ENCODE measurements at places on chromosomes 7 and 10.
A peak's percentile ranks its signal among the peaks of the same experiment; 100 is the strongest.

DNA sequence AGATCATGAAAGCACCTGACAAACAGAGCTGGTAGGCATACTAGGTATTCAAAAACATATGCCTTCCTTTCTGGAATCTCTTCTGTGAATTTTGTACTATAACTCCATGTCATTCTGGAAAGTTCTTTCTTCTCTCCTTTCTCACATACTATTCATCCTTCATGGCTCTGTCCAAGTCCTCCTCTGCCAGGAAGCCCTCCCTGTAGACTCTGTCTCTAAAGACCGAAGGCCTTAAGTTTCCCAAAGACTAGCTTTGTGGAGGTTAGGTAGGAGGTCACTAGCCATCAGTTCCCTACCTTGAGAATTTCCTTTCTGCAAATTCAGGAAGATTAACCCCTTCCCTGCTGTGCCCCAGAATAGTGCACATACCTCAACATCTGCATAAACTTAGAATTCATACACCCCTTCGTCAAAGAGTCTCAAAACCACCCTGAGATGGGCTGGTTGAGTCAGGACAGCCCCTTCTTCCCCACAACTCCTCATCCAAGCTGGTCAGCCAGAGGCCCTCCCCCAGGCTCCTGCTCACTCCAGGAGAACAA lies 20.6 kb downstream of the SORBS1 start:
- DNase-seq, result no peak

GRCh38 chr10:58453105-58453504 lies 59.6 kb upstream of the BICC1 start:
- no peak for DNase-seq

- peak; percentile 70 for DNase-seq
Observed at GRCh38 chr7:73894733-73895551, 34.0 kb downstream of the TMEM270 start.

- DNase-seq, result no peak
Observed at GRCh38 chr10:48572414-48572813, 32.5 kb downstream of the ARHGAP22 start.

- no peak for DNase-seq
Observed at GRCh38 chr7:25994433-25994994, 157.5 kb upstream of the NFE2L3 start.

DNA sequence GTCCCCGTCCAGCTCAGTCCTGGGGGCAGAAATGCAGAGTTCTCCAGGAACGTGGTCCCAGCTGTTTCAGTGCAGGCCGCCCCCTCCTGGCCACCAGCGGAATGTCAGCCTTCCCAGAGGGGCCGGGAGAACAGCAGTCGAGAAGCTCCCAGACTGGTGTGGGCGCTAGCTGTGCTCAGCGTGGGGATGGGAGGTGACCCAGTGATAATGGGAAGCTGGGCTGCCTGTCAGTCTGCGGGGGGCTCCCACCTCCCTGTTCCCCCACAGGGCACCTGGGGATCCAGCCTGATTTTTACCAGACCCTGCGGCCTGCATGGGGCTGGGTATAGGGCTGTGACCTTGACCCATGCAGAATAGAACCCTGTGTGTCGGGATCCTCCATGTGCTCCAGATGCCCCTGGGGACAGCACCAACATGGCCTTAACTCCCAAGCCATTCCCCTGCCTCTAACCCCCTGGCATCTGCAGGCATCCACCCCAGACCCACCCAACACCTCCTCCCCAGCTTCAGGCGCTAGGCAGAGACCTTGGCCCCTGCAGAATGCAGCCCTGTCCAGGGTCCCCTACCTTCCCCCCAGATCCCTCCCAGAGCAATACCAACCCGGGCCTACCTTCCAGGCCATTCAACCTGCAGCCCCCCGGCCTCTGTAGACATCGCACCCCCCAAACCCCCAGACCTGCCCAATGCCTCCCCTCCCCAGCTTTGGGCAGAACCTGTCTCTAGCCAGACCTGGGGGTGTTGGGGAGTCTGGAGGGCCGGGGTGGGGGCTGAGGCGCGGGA lies 880 bp upstream of the ELN start:
- peak; percentile 56 for DNase-seq

DNA sequence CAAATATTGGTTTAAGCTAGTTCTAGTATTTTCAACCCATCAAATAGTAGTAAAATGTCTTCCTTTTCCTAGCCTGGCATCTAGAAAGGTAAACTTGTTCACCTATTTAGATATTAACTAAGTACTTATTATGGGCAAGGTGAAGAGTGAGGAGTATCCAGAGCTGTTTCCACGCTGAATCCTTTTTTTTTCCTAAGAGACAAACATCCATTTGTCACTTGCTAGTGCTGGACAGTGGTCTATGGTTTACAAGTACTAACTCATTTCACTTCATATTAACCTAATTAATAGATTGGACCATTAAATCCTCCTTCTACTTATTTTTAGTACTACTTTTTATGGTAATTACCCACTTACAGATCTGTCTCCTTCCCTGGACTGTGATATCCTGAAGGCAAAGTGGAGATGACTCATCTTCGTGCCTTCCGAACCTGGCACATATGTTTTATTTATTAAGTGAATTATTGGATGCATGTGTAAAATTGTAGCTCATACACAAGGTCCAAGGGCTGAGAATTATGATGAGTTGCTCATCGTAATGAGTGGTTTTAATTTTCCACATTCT lies 159.6 kb upstream of the IGFBP3 start:
- DNase-seq, result no peak

GRCh38 chr7:132735476-132735875 lies 159.2 kb upstream of the PLXNA4 start:
- DNase-seq, result no peak

- DNase-seq, result no peak
Observed at GRCh38 chr7:30968294-30968693, 4.5 kb downstream of the GHRHR start.

- no peak for DNase-seq
Observed at GRCh38 chr7:40945788-40946187, 757.1 kb downstream of the INHBA start.

DNA sequence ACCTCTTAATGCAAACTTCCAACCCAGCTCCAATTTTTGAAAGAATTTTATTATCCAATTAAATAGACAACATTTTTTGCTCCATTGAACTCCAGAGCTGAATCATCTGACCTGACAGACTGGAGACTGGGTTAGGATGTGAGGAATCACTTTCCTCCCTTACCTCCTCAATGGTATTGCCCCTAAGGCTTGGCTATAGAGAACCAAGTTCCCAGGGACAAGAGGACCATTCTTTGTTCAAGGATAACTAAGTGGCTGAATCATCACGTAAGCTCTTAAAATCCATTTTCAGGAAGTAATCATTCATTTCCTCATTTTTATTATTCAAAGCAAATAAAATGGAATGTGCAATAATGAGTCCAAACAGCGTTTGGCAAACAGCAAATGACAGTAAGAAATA lies 335.1 kb downstream of the GATA3 start:
- no peak for DNase-seq

DNA sequence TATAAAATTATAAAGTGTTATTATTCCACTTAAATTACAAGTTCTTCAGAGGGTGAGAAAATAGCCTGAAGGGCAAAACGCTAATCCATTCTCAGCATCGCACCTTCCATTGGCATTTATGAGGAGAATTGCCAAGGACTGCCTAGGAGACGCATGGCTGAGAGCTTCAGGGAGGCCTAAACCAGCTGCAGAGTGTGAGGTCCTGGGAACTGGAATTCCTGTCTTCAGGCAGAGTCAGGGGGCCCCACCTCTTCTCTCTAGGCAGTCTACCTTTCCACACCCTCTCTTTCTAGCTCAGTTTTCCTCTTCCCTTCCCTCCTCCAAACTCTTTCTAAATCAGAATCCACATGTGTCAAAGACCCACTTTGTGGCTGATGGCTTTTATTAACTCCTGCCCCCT lies 35.3 kb downstream of the LRRC72 start:
- DNase-seq, result no peak

DNA sequence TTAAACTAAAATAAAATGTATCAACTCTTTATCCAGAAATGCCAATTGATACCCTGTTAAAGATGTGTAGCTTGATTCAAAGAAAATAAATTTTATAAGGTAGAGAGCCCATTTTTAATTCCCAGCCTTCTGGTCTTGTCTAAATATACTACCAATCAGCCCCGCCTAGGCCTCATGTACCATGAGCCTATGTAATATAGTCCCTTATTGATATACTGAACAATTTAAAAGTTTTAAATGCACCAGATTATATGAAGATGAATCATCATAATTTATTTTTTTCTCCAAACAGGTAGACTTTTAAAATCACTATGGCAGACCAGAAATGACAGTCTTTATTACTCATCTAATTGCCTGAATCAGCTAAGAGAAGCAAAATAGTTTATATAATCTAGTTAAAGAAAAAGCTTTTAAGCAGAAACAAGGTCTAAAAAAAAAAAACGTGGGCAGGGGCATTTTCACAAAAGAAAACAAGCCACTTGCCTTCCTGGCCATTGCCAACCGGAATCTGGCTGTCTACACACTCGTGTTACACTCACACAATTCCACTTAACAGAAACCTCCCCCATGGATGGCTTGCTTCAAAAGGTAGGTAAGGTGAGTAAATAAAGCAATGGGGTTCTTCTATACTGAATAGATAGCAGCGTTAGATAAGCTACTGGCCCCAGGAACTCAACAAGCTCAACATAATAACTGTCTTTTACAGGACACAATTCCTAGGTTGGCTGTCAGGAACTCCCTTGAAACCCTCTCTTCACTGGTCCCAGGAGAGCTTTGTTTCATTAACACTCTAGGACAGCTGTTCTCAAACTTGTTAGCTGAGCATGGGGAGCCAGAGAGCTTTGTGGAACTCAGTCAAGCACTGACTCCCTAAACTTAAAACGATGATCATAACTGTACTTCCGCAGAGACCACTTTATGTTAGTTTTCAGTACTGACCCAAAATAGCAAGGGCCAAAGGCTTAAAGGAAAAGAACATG lies 37.2 kb downstream of the RAPGEF5 start:
- DNase-seq, result no peak

- peak; percentile 68 for DNase-seq
Observed at GRCh38 chr7:25894002-25894901, 257.7 kb upstream of the NFE2L3 start.

DNA sequence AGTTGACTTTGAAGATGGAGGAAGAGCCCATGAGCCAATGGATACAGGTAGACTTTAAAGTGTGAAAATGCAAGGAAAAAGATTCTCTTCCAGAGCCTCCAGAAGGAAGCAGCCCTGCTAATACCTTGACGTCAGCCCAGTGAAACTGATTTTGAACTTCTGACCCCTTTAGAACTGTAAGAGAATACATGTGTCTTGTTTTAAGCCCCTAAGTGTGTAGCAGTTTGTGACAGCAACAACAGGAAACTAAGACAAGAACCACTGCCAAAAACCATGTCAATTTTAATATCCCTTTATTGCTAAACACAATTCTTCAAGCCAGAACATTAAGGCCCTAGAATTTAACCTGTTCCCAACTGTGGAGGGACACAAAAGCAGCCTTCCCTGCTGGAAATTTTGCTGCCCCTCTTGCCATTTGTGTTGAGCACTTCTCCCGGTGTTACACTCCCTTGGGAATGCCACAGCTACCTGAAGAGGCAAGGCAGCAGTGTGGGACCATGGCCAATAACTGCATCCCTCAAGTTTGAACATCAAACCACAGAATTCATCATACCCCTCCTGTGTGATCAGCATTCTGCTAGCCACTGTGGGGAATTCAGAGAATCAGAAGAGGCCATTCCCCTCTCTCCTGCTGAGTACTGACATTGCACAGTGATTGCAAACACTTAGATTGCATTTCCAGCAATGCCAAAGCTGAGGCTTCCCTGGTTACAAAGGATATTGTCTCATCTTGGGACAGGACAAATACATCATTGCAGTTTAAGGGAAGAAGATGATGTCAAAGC lies 12.3 kb upstream of the CCDC172 start:
- no peak for DNase-seq

GRCh38 chr10:90819911-90820310 lies 37.9 kb downstream of the HTR7 start:
- no peak for DNase-seq

GRCh38 chr7:40763319-40764287 lies 628.8 kb downstream of the SUGCT start:
- peak; percentile 98 for DNase-seq

DNA sequence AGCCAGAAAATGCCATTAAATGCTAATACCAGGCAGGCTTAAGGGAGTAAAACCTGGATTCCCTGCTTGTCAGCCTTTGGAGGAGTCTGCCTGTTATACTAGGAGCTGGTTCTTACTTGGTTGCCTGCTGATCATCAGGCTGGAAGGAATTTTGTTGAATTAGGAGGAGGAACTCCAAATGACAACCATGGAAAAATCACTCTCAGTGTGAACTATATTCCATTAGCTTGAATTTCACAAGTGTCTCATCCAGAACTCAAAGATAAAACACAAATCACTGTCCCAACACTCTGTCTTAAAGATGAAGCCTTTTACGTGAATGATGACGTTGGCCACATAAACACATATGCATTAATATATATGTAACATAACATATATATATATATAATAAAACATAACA lies 238.9 kb upstream of the PLXDC2 start:
- DNase-seq, result no peak

GRCh38 chr7:155191901-155192478 lies 105.7 kb upstream of the INSIG1 start:
- DNase-seq, result no peak

- no peak for DNase-seq
Observed at GRCh38 chr7:109639561-109639960, 1069.9 kb downstream of the DNAJB9 start.

DNA sequence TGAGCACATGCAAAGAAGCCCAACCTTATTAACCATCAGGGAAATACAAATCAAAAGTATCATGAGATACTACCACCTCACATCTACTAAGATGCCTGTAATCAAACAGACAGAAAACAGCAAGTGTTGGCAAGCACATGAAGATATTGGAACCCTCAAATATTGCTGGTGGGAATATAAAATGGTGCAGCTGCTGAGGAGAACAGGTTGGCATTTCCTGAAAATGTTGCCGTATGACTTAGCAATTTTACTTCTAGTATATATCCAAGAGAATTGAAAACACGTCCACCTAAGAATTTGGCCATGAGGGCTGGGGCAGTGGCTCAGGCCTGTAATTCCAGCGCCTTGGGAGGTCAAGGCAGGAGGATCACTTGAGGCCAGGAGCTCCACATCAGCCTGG lies 39.4 kb upstream of the TNRC18 start:
- DNase-seq, result no peak

DNA sequence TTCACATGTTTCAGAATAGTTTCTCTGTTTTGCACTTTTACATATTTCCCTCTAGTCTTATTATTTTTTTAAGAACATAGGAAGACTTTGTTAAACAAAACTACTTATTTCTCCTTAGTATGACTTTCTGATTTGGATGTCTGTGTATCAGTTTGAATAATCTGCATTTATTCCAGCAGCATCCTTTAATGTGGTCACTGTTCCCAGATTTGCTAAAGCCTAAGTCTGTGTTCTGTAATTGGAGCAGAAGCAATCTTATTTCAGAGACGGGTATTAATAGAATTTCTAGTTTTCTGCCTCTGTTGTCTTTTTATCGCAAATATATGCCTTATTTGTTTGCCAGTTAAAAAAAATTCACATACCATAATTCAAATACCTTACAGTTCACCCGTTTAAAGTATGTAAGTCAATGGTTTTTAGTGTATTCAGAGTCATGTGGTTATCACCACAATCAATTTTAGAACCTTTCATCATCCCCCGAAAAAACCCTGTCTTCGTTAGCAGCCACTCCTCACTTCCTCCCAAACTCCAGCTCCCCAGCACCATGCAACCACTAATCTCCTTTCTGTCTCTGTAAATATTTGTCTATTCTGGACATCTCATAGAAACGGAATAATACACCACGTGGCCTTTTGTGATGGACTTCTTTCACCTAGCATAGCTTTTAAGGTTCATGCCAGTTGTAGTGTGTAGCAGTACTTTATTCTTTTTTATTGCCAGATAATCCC lies 58.7 kb downstream of the INPP5F start:
- peak; percentile 74 for DNase-seq

GRCh38 chr7:41755096-41755495 lies 52.2 kb upstream of the INHBA start:
- DNase-seq, result no peak

- no peak for DNase-seq
Observed at GRCh38 chr7:148935451-148935850, 51.4 kb upstream of the EZH2 start.
